ENCODE measurements at places on chromosomes 5 and 9.

DNA sequence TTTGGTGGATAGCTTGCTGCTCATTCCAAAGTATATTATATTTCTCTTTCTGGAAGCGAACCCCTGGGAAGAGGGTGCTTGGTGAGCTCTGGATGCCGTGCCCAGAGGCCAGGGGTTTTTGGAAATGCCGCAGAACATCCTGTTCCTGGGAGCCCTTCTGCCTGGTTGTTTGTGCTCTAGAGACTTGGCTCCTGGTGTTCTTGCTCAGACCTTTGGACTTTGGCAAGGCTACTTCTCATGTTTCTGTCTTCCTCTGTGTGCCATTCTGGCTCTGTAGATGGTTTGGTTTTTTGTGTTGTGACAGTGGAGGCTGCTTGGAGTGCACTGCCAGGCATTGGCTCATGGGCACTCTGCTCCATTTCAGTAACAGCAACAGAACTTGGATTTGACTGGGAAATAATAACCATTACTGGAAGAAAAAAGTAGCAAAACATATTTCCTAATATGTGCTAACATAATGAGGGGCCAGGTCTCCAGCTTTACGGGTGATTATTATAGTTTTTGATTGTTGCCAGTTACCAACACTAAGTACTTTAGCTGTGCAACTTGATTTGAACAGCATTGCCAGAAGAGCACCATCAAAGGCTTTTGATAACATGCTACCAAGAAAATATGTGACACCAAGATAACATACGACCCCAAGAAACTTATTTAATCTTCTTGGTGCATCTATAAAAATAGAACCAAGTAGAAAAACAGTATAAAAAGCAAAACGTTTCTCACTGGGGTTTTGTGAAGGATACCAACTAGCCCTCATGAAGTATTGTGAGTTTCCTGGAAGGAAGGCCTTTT lies 94.2 kb downstream of the PCSK1 start:
- DNase-seq = no peak

- no peak for DNase-seq
Measured at GRCh38 chr5:113161806-113162205, 185.2 kb downstream of the DCP2 start.

- DNase-seq = no peak
Measured at GRCh38 chr9:18705796-18706392, 231.9 kb downstream of the ADAMTSL1 start.

GRCh38 chr9:110923601-110924000 lies 114.7 kb downstream of the LPAR1 start:
- no peak for DNase-seq

DNA sequence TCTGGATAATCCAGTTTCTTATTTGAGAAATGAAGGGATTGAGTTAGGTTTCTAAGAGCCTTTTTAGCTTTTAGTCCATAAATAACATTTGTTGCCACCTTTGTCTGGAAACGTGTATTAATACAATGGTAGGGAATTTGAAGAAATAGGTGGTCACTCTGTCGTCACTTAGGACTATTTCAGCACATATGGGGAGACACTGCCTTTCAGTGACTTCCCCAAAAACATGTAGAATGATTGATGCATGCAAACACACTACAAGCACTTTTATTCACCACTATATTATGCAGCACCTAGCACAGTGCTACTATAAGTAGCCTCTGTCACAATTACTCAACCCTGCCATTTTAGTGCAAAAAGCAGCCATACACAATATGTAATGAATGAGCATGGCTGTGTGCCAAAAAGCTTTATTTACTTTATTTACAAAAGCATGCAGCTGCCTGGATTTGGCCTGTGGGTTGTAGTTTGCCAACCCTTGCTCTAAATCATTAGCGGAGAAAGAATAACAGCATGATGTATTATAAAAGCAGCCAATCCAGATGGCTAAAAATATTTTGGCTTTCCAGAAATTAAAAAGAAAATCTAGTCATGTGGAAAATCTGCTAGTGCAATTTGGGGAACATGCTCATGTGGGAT lies 154.2 kb upstream of the HMHB1 start:
- no peak for DNase-seq

- DNase-seq = no peak
Measured at GRCh38 chr9:131405858-131406537, 12.1 kb downstream of the PRRC2B start.

- DNase-seq = no peak
Measured at GRCh38 chr9:108003526-108003925, 514.0 kb upstream of the KLF4 start.

DNA sequence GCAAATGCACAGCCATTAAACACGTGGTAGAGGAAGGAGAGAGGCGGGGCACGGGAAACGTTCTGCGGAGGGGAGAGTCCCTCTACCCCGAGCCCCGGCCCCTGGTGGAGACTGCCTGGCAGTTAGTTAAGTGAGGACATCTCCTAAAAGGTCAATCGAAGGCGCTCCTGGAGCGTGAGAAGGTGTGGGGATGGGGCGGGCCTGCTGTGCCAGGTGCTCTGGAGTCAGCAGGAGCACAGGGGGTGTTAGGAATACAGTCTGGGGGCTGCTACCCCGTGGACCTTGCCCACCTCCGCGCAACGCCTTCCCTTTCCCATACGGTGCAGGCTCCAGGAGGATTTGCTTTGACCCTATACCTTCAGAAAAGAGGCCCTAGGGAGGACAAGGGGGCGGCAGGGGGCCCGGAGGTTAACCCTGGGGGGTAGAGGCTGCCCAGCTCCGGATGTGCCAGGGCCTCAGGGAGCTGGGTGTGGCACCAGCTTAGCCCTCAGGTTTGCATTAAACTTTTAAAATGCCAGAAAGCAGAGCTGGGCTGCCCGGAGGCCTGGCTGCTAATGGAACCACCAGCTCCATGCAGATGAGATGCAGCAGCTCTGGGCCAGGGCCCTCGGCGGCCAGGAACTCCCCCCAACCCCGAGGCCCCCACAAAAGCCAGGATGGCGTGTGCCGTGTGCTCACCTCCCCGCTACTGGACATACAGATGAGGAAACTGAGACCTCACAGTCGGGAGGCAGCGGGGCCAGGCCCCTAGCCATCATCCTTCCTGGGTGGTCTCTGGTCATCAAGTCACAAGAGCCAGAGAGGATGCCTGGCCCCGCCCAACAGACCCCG lies 39.2 kb downstream of the NACC2 start:
- DNase-seq = no peak

Data from caudate nucleus (tissue), 63 donors.